ENCODE measurements at places on chromosomes 12 and 14.

GRCh38 chr14:62914025-62914424 is 131.2 kb downstream of the KCNH5 start:
- no peak for DNase-seq

- no peak for DNase-seq
Observed at GRCh38 chr12:110679201-110679600, 9.7 kb downstream of the HVCN1 start.

DNA sequence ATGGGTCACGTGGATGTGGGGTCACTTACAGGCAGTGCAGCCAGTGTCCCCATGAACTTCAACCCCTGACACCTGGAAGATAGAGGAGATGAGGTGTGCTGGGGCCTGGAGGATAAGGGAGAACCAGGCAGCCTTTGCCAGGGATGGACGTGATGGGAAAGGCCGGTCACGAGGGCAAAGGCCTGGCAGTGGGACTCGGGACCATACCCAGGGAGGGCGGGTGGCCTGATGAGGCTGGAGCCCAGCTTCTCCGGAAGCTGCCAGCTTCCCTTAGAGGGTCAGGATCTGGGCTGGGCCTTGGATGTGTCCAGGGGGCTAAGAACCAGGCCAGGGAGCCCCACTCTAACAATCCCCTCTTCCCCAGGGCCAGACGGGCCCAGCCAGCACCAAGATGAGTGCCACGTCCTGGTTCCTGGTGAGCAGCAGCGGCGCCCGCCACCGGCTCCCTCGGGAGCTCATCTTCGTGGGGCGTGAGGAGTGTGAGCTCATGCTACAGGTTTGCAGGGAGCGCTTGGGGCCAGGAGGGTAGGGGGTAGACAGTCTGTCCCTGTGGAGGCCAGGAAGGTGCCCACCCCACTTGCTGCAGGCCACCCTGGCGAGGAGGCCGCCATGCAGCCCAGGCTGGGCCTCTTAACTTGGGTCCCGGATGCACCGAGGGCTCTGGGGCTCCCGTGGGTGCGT is 3.1 kb downstream of the CEP170B start:
- no peak for DNase-seq

DNA sequence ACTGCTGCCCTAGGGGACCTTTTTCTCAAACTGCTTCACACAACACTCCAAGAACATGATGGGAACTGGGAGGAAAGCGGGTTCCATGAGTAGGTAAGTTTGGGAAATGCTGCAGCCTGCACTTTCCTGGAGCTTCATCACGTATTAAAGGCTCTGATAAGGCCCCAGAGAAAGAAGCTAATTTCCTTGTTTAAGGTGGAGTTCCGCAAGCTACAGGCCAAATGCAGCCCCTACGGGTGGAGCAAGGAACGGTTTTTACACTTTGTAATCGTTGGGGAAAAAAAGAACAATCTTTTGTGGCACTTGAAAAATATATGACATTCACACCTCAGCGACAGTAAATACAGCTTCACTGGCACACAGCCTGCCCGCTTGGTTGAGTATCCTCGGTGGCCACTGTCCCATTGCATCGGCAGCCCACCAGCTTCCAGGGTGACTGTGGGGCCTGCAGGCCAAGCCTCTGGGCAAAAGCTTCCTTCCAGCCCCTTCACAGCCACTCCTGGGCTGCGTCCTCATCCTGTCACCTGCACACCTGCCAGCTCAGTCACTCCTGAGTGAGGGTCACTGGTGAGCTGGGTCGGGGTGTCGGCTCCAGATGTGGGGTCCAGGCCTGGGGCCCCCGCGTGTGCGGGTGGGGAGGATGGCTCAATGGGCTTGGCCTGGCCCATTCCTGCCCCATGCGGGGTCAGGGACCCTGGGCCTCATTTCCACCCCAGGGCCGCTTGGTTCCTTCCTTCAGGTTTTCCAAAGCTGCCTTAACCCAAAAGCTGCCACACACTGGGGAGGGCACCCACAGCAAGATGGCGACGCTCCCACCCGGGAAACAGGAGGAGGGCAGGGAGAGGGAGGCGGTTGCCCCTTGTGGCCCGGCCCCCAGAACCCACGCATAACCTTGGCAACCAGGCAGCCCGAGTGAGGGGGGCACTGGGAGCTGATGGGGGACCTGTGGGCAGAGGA is 2.4 kb downstream of the AMN start:
- no peak for DNase-seq

- no peak for DNase-seq
Observed at GRCh38 chr12:103326190-103326589, 169.6 kb downstream of the C12orf42 start.

- no peak for DNase-seq
Observed at GRCh38 chr14:93331002-93331727, 1.7 kb downstream of the BTBD7 start.

DNA sequence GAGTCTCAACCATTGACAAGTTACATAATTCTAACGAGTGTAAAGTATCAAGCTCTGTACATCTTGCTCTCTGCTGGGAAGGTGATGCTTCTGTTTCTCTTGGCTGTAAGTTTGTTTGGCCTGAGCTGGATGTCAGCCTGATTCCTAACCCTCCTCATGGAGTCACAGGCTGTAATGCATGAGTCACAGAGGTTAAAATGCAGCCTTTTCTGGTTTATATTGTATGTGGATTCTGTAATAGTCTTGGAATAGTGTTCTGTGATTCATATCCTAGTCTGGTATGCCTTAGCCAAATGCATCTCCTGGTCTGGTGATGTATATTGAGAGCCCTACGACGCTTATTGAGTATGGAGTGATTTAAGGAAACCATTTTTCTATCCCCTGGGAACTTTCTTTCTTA is 104.5 kb upstream of the FRMD6 start:
- DNase-seq: no peak

GRCh38 chr12:93741659-93742109 is 64.5 kb downstream of the CRADD start:
- peak; percentile 7 for DNase-seq

- no peak for DNase-seq
Observed at GRCh38 chr14:23148591-23149249, 29.7 kb upstream of the CEBPE start.

- no peak for DNase-seq
Observed at GRCh38 chr12:4145990-4146859, 127.3 kb upstream of the CCND2 start.

DNA sequence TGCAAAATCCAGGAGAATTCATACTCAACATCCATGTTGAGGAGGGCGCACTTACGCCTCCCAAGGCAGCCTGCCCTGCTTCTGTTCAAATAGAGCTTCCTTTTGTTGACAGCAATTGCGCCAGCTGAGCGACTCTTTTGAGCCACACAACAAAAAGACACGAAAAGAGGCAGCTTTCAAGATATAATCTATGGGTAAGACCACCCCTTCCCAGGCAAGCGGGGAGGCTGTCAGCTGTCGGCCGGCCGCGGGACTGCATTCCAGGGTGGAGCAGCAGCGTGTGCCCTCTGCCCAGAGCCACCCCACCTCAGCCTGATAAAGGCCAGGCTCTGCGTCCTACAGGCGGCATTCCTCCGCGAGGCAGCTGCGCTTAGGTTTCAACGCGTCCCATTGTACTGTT is 15.8 kb upstream of the STAB2 start:
- no peak for DNase-seq

DNA sequence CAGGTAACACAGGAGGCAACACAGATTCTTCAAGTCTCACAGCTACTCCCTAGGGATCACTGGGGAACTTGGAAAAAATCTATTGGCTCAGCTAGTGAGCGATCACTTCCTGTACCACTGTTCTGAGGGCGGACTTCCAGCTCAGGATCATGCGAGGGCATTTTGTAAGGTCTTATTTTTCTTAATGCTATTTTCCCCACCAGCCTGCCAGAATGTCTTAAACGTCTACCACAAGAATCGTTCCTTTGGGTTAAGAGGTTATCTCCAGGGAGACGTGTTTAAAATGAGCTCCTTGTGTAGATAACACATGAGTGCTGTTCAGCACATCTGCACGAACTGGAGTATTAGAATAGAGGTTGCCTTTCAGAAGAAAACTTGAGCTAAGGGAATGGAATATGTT is 162.6 kb downstream of the ETNK1 start:
- DNase-seq: no peak

DNA sequence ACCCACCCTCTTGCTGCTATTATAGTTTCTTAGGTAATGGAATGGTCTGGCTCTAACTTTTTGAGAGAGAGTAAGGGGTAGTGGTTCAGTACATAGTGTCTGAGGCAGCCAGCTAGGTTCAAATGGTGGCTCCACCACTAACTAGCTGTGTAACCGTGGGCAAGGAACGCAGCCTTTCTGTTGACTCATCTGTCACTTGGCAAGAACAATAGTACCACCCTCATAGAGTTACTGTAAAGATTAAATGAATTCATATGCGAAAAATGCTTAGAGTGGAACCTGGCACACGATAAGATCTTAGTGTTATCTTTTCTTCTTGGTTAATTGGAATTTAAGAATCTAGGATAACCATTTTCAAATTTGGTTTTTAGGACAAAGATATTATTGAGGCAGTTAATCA is 14.0 kb downstream of the CCDC62 start:
- DNase-seq: no peak

DNA sequence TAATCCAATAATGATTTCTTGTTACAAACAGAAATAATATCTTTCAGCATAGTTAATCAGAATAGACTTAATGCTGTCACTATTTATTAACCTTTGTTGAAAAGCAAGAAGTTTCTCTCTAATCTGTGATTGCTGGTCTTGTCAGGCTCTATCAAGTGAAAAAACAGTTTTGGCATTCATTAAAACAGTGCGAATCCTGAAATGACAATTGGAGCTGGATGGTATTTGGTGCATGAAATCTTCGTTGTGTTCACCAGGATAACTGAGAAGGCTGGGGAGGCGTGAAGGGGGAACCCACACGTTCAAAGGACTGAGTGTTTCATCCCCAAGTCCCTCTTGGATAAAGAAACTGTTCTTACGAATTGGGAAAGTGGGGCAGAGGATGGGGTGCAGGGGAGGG is 190.2 kb upstream of the MYL2 start:
- no peak for DNase-seq

GRCh38 chr12:114685320-114685781 is 1.4 kb upstream of the TBX3 start:
- DNase-seq: no peak

GRCh38 chr12:120110550-120111501 is 5.7 kb downstream of the RAB35 start:
- DNase-seq: no peak

DNA sequence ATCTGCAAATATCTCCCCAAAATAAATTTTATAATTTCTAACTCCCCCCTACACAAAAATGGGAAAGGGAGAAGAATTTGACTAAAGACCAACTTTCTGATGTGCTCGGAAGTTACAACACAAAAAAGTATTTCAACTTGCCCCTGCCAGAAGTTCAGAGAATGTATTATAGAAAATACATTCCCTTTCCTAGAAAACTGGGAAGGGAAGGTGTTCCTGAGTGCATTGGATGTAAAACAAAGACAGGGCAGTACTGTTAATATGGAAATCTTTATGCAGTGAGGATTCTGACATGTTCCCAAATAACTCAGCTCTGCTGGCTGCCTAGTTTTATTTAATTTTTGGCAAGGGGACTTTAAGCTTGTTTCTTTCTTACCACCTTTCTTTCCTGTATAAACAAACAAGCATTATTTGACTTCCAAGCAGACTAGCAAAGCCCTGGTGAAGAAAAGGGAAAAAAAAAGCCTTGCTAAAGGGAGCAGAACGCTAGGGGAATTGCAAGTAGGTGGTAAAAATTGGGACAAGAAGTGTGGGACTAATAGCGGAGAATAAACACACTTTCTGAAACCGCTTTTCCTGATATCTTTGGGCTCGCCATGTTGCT is 124.1 kb downstream of the STXBP6 start:
- no peak for DNase-seq

- no peak for DNase-seq
Observed at GRCh38 chr14:38860530-38860929, 242.5 kb downstream of the SEC23A start.

- DNase-seq: no peak
Observed at GRCh38 chr12:12624498-12624992, 12.9 kb downstream of the CREBL2 start.

DNA sequence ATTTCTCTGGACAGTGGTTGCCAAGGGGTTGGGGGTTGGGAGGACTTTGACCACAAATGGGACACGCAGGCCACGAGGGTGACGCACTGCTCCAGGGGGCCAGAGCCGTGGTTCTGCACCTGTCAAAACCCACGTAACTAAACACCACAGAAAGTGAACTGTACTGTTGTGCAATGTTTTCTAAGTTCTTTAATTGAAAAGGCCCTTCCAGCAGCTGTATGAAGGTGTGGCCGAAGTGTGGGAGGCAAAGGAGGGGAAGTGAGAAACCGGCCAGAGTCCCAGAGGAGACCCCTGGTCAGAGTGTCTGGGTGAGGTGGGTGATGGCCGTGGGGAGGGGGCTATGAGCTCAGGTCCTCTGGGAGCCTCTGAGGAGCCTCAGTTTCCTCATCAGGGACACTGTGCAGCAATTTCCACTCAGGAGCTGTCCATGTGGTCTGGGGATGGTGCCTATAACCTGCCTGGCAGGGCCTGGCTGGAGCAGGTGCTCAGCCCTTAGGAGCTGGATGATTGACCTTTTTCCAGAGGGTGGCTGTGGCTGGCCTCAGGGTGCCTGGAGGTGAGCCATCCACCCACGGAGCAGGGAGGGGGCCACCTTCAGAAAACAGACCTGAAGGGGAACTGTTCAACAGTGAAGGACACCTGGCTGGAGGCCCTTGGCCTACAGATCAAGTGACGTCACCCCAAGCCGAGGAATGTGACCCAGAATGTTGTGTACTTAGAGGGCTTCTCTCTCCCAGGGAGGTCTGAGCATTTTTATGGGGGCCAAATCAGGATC is 9.8 kb upstream of the BDKRB2 start:
- DNase-seq: no peak

- DNase-seq: no peak
Observed at GRCh38 chr12:65574867-65575266, 249.4 kb upstream of the HMGA2 start.

GRCh38 chr12:3537719-3538465 is 46.9 kb downstream of the PRMT8 start:
- DNase-seq: no peak

GRCh38 chr12:3035815-3036702 is 41.1 kb upstream of the TSPAN9 start:
- no peak for DNase-seq

- DNase-seq: no peak
Observed at GRCh38 chr12:52828591-52829021, 5.5 kb downstream of the KRT79 start.

- DNase-seq: no peak
Observed at GRCh38 chr12:66011731-66012130, 118.8 kb downstream of the LLPH start.

- no peak for DNase-seq
Observed at GRCh38 chr14:100844082-100844408, 18.1 kb downstream of the MEG3 start.
